ENCODE measurements at places on chromosomes 1 and 21.

- no peak for DNase-seq
Observed at GRCh38 chr21:39721885-39722284, 23.1 kb upstream of the IGSF5 start.

- no peak for DNase-seq
Observed at GRCh38 chr1:56397811-56398231, 181.5 kb downstream of the PLPP3 start.

- DNase-seq, result no peak
Observed at GRCh38 chr1:218752126-218752525, 407.0 kb downstream of the TGFB2 start.

DNA sequence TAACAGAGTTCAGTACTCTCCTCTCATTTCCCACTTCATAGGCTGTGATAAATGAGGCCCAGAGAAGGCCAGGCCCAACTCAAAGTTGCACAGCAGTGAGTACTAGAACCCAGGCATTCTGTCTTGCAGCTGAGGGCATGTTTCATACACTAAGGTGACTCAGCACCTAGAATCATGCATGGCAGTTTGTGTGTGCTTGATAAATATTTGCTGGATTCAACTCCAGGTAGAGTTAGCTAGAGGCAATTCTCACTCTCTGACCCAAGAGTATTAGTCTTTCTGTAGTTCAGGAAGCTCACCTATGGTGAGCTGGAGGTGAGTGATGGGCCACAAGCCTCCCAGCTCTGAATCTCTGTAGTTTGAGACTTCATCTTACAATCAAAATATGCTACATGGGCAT is 10.7 kb downstream of the NKAIN1 start:
- DNase-seq, result no peak

DNA sequence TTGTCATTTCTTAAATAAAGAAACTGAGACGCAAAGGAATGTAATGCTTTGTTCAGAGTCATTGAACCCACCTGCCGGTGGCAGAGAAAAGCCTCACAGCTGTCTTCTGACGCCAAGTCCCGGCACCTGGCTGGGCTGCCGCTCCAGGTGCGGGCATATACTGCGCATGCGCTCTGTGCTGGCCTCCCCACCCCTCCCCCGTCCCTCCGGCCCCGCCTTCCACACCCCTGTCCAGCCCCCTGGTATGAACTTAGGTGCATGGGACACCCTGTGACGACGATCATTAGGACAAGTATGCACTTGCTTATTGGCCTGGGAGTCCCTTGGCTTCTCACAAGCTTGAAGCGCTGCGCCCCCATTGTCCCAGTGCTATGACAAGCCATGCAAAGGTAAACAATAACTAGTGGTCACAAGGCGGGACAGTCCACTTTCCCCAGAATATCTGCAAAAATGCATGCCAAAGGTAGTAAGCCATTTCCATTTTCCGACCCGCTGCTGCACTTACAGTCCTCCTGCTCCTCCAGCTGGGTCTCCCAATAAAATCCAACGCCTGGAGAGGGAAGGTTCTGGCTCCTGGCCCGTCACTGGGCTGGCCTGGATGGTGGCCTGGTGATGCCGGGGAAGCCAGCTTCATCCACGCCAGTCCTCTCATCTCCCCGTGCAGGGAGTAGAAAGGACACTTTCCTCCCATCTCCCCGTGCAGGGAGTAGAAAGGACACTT is 100.4 kb downstream of the PSMG1 start:
- DNase-seq, result no peak

DNA sequence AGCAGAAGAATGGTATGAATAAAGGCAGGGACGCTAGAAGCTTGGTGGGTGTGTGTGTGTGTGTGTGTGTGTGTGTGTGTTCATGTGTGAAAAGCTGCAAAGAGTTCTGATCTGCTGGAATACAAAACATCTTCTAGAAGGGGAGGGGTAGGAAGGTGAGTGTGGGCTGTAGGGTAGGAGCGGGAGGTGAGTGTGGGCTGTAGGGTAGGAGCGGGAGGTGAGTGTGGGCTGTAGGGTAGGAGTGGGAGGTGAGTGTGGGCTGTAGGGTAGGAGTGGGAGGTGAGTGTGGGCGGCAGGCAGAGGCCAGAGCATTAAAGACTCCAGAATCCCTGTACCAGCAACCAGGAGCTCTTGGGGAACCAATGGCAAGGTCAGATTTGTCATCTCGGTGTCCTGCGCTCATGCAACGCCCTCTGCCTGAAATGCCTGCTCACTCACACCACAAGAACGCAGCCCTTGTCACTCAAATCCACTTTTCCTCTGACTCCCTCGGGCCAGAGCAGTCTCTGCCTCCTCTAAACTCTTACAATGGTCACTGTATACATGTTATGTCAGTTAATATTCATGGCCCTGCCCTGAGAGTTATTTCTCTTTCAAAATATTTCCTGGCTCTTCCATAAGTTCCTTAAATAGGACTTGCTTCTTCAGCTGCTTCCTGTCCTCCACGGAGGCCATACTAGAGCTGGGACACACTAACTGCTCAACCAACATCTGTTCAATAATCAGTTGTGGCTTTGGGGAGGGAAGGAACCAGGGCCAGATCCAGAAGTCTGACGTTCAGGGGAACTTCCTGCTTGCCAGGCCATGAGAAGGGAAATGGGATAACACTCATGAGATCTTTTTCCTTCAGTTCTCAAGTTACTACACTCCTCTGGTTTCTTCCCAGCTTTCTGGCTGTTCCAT is 53.6 kb upstream of the ZNF644 start:
- DNase-seq, result no peak

GRCh38 chr1:205973377-205974232 is 29.6 kb downstream of the RAB7B start:
- no peak for DNase-seq

- no peak for DNase-seq
Observed at GRCh38 chr1:3370856-3371703, 83.4 kb upstream of the ARHGEF16 start.

- DNase-seq, result no peak
Observed at GRCh38 chr1:241140670-241141069, 216.3 kb downstream of the RGS7 start.

- DNase-seq, result no peak
Observed at GRCh38 chr21:42027822-42028765, 17.9 kb upstream of the ZBTB21 start.

- DNase-seq, result no peak
Observed at GRCh38 chr1:15443281-15443680, 5.0 kb downstream of the CTRC start.

DNA sequence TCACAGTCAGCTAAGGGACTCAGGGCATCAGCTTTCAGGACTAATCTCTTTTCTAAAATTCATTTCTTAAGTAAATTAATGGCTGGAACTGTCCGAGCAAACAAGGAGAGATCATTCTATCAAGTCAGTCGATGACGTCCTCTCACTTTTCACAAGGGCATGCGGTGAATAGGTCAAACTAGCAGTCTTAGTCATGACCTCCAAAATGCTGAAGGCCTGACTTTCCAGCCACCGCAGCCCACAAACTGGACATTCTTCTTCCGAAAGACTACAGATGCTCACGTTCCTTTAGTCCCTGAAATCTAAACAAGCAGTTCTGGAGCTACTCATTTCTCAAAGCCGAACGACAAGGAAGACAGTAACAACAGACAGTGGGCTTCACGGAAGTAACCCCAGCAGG is 127.9 kb downstream of the TIAM1 start:
- DNase-seq, result no peak

- no peak for DNase-seq
Observed at GRCh38 chr1:241976229-241976628, 18.7 kb downstream of the BECN2 start.

GRCh38 chr1:107318932-107319331 is 178.1 kb downstream of the NTNG1 start:
- no peak for DNase-seq

- DNase-seq, result no peak
Observed at GRCh38 chr1:25103164-25103795, 129.0 kb downstream of the SYF2 start.

- no peak for DNase-seq
Observed at GRCh38 chr1:32142446-32143301, 34.8 kb downstream of the KPNA6 start.

- no peak for DNase-seq
Observed at GRCh38 chr1:91349524-91349923, 55.1 kb downstream of the HFM1 start.

DNA sequence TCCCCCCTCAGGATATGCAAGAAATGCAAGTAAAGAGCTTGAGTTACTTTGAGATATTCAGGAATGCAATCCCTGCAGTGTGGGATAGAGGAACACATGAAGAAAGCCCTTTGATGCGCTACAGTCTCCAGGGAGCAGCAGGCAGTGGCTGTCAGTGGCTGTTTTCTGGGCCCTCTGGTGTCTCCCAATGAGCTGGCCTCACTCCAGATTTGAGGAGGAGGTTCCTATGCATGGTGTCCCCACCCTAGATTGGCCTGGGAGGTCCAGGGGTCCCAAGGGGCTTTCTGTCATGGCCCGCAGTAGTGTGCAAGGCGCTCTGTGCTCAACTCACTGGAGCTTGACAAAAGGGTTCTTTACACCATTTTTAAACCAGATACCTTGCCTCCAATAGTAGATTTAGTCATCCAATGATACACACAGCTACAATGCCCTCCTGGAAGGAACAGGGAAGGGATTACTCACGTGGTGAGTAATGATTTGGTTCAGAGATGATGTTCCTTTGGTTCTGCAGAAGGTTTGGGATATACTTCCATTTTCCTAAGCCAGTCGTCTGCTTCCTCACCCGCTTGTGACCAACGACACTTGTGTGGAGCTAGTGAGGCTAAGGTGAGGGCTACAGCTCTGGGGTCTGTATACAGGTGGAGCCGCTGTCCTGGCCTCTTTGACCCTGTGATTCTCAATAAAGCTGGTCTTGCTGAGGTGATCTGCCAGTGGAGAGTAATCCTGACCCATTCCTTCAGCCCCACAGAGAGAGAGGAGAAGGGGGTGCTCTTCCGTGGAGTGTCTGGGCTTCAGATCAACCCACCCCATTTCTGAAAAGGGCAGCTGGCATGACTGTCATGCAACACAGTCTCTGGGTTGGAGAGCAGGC is 6.6 kb downstream of the BATF3 start:
- no peak for DNase-seq
